HFFc6 (cell line): ENCODE measurements at places on chromosomes 5 and 9.

- DNase-seq: no peak
These were observed 3.2 kb downstream of the TDRD7 start for GRCh38 chr9:97415146-97415545.

GRCh38 chr5:145636371-145636770 lies 198.8 kb downstream of the PRELID2 start:
- no peak for DNase-seq

GRCh38 chr9:76338418-76338817 lies 55.8 kb downstream of the RFK start:
- DNase-seq: no peak

DNA sequence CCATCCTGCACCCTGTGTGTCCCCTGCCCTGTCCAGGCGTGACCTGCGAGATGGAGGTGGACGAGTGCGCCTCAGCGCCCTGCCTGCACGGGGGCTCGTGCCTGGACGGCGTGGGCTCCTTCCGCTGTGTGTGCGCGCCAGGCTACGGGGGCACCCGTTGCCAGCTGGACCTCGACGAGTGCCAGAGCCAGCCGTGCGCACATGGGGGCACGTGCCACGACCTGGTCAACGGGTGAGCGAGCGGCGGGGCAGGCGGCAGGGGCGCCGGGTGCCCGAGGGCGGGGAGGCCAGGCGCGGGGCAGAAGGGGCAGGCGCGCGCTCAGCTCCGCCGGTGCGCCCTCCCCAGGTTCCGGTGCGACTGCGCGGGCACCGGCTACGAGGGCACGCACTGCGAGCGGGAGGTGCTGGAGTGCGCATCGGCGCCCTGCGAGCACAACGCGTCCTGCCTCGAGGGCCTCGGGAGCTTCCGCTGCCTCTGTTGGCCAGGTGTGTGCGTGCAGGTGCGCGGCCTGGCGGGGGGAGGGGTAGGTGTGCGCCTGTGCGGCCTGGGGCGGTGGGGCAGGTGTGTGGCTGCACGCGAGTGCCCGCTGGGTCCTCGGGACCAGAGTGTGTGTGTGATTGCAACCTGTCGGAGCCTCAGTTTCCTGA lies 10.0 kb downstream of the CRB2 start:
- no peak for DNase-seq

- DNase-seq: no peak
These were observed 290.1 kb downstream of the ADAMTS6 start for GRCh38 chr5:65191554-65192135.

DNA sequence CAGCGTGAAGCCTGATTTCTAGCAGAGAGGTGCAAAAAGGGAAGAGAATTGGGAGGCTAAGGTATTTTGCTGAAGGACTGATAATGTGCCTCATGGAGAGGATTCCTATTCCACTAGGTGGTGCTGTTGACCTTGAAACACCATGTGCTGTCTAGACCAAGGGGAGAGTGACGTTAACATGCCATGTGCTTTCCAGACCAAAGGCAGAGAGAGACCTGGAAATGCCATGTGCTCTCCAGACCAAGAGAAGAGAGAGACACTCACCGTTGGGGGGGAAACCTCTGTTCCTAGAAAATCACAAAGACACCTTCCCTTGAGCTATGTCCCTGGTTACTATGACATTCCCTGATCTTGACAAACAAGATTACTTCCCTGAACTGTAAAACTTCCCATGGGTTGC lies 286.0 kb upstream of the TUSC1 start:
- peak; percentile 84 for DNase-seq

GRCh38 chr5:3186736-3187405 lies 408.8 kb upstream of the IRX1 start:
- no peak for DNase-seq

- DNase-seq: no peak
These were observed 90.2 kb upstream of the FAM174A start for GRCh38 chr5:100444961-100445360.

DNA sequence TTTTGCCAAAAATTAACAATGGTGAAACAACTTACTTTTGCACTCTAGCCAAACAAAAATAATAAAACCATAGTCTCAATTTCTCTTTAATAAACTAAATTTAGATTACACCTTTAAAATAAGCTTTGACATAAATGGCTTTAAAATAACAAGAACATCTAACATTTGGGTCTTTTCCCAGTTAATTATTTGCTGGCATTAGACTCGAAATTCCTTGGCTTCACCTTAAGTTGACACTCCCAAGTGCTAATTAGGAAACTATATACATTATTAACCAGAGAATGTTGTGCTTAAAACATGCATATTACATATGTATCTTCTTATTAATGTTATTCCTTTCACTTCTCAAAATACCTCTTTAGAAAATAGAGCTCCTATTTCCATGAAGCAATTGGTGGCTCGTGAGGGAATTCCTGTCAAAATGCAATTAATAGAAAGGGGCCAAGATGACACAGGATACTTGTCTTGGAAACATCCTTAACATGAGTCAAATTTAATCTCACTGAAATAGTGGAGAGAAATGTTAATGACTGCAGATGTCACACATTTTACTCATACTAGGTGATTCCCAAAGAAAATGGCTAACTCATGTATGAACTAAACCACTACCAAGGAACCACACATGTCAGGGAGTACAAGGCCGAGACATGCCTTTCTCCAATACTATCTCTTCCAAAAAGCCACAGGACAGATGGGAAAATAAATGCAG lies 932.9 kb upstream of the DMAC1 start:
- no peak for DNase-seq

GRCh38 chr9:94908011-94908563 lies 181.6 kb downstream of the AOPEP start:
- no peak for DNase-seq

DNA sequence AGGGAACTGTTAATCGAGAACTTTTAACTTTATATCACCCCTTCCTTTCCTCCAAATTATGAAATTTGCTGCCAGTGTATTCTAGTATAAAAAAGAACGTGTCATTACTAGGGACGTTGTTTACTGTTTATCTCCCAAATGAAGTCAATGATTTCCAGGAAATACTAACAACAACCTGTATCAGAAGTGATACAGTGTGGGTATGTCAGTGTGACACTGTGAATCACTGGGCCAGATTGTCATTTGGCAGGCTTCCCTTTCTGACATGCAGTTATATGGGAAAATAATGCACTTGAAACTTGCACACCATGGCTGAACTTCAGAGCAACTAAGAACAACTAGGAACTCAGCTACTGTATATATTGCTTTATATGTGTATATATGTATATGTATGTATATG lies 12.6 kb downstream of the ZNF462 start:
- DNase-seq: no peak

GRCh38 chr9:135865531-135865930 lies 41.8 kb downstream of the CAMSAP1 start:
- DNase-seq: no peak

- DNase-seq: no peak
These were observed 46.7 kb downstream of the TNFSF8 start for GRCh38 chr9:114883709-114884108.

DNA sequence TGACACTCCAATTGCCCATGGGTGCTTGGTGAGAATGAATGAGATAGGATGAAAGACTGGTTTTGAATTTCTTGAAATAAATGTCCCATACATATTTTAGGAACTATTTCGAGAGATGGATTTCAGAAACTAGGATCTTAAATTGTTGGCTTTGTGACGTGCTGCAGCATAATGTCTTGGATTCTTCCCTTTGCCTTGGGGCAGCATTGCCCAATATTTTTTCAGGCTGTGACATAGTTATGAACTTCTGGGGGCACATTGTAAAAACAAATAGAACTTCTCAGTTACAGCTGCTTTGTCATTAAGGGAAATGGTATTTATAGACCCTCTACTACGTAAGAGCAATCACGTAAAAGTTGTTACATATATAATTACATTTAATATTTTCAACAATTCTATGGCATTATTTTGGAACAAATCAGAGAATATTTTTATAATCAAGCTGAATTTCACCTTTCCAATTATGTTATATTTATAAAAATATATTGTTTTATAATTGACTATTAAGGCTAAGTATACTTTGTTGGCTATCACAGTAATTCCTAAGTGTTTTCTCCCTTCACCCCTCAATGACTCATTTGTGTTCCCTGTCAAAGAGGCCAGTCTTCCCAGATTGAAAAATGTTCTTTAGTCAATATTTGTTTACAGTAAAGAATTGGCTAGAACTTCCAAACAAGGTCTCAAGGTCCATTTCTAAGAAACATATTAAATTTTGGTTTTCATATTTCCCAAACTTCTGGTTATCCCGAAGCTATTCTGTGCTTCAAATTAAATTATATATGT lies 1388.3 kb upstream of the ACO1 start:
- no peak for DNase-seq

DNA sequence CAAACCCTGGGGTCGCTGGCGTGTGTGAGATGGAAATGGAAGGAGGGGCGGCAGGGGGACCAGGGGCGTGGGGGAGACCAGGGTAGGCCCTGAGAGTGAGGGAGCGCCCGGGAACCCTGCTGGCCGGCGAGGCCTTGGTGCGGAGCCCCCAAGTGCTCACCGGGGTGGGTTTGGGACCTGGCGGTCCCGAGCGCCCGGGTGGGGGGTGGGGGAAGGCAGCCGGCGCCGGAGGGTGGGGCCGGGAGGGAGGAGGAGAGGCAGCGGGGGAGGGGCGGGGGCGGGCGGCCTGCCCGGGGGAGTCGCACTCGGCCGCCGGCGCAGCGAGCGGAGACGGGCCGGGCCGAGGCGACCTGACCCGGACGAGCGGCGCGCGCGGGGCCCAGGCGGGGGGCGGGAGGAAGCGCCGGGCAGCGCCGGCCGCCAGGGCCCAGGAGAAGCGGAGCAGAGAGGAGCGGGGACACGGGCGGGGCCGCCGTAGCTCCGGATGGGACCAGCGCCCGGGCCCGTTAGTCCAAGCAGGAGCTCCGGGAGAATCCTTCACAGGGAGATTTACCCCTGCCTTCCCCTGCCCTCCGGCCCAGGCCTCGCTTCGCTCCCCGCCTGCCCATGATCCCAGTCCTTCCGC lies at the start of gene NPR2:
TSS of gene NPR2 (plus strand) at position 295 of the 625 bp plus-strand sequence. CDS start 818 bp downstream, outside the sequence.
- no peak for DNase-seq

DNA sequence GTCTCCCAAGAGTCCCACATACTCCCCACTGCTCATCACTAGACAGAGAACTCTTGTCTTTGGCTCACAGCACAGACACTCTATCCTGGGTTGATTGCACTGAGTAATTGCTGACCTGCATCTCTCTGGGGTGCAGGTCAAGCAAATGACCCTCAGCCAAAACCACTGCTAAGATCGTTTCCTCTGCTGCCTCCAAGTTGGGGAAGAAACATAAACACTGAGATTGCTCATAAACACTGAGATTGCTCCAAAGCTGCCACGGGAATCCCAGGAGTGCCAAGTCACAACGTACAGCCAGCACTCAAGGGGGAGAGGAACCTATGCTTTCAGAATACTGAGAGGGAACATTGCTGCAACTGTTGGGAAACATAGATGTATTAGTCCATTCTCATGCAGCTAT lies 1402.1 kb upstream of the ACO1 start:
- DNase-seq: no peak

DNA sequence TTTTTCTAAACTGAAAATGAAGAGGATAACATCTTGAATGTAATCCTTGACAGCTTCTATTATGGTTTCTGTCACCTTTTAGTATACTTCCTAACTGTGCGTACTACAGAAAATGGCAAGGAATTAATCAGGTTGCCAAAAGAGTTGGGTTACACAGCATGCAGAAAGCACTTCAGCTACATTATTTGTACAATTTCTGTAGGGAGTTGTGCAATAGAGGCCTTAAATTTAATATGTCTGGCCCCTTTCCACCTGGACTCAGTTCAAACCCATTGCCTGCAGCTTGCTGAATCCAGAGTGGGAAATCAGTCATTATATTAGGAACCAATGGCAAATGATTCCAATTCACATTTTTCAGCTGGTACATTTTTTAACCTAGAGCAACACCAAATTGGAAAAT lies 549.7 kb downstream of the CSNK1G3 start:
- no peak for DNase-seq

- DNase-seq: no peak
These were observed 847.9 kb downstream of the EFNA5 start for GRCh38 chr5:106822851-106823250.

DNA sequence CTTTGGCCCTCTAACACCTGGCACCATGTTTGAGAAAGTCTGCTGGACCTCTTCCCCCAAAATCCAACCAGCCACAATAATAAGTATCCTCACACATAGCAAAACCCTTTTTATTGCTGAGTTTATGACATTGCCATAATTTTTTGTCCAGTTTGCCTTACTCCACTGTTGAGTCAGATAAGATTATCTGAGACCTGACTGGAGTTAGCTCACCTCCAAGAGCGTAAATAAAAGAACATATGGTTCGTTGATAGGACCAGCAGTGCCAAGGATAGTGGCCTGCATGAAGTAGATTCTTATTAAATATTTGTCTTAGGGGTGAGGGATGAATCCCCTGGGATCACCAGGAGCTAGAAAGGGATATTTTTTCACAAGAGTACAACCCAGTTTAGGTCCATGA lies 510.6 kb upstream of the MPDZ start:
- no peak for DNase-seq

- no peak for DNase-seq
These were observed 172.6 kb upstream of the PAPPA start for GRCh38 chr9:115980976-115981375.

DNA sequence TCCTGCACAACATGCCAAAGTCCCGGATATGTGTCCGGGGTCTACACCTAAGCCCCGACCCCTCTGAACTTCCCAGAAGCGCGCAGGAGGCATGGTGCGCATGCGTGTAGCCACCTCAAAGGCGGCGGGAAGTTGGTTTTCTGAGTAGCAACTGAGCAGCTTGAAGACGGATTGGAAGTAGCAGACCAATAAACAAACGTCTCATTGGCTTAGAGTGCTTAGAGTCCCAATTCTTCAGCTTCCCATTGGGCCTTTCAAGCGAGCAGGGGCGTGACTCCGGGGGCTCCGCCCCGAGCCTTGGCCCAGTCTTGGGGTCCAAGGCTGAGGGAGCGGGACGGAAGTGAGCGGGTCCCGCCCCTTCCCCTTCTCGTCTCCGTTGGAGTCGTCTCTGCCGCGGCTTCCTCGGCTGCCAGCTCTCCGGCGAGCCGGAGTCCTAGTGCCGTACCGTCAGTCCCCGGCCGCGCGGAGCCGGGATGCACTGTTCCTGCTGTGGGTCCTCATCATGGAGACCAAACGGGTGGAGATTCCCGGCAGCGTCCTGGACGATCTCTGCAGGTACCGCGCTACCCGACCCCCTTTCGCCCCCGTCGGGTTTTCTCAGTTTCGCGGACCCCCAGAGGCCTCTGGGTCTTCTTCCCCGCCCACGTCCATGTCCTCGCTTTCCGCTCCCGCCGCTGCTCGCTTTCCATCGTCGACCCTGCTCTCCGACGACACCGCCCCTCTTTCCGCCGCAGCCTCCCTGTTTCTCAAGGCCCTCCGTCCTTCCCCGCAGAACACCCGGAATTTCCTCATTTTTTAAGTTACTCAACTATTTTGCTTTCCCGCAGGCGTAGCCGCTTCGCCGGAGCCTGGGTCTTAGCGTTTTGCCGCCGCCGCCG lies at the start of gene DCP2:
TSS of gene DCP2 (plus strand) at position 367 of the 878 bp plus-strand sequence. CDS start at position 503, 136 bp downstream.
- DNase-seq: peak; percentile 98

GRCh38 chr5:123474228-123474627 lies 37.7 kb upstream of the CSNK1G3 start:
- no peak for DNase-seq

- DNase-seq: no peak
These were observed 34.7 kb downstream of the ADAMTSL2 start for GRCh38 chr9:133569121-133569785.

GRCh38 chr5:40842351-40842750 lies 1.2 kb downstream of the CARD6 start:
- DNase-seq: no peak

GRCh38 chr9:129435988-129436717 lies 184.7 kb downstream of the C9orf50 start:
- DNase-seq: no peak
